A375 (cell line): ENCODE measurements at places on chromosomes 11 and 22. TPM values are rescaled to one million over a fixed set of nuclear protein-coding genes. Genes with fewer than 3 reads are reported as not detected.

Gene OR52A1
- not detected in 2 replicates for total RNA-seq

Gene XKR3
- not detected in 2 replicates for total RNA-seq

Gene TAF1D
- total RNA-seq = 178 and 214 TPM in 2 replicates

Gene MYOD1
- total RNA-seq = not detected in 2 replicates

Gene OR8K1
- not detected in 2 replicates for total RNA-seq

Gene SCN4B
- total RNA-seq = 0.13 TPM in 1 of 2 replicates, not detected in the other

Gene FOLR1
- total RNA-seq = 0.53 and 0.58 TPM in 2 replicates

Gene CBLIF
- total RNA-seq = not detected in 2 replicates

Gene TMEM86A
- 0.88 and 1.4 TPM in 2 replicates for total RNA-seq

Gene PLAAT5
- not detected in 2 replicates for total RNA-seq

Gene HOATZ
- total RNA-seq = not detected in 2 replicates

Gene CD6
- total RNA-seq = not detected in 2 replicates

Gene CRYBB3
- total RNA-seq = 1.1 TPM in 1 of 2 replicates, not detected in the other

Gene TRIM6
- total RNA-seq = 1.9 and 3.4 TPM in 2 replicates

Gene CCDC89
- 0.08 TPM in 1 of 2 replicates, not detected in the other for total RNA-seq

Gene BRSK2
- 0.48 and 0.49 TPM in 2 replicates for total RNA-seq

Gene OR2AG2
- 0.08 TPM in 1 of 2 replicates, not detected in the other for total RNA-seq

Gene FOSL1
- total RNA-seq = 548 and 703 TPM in 2 replicates

Gene RIMBP3C
- 0.03 TPM in 1 of 2 replicates, not detected in the other for total RNA-seq

Gene C22orf42
- not detected in 2 replicates for total RNA-seq

Gene ELFN2
- total RNA-seq = 0.13 and 0.30 TPM in 2 replicates

Gene KCNQ1OT1
- total RNA-seq = 2.0 and 2.3 TPM in 2 replicates

Gene MMP13
- total RNA-seq = 0.24 and 0.26 TPM in 2 replicates

Gene CACNA1I
- total RNA-seq = not detected in 2 replicates

Gene FIBIN
- not detected in 2 replicates for total RNA-seq

Gene CALCA
- not detected in 2 replicates for total RNA-seq

Gene NPTXR
- 0.83 and 1.3 TPM in 2 replicates for total RNA-seq

Gene TMEM25
- total RNA-seq = 1.8 and 4.7 TPM in 2 replicates
